ENCODE measurements at places on chromosomes 6 and 20.

- DNase-seq: no peak
These were observed 23.0 kb downstream of the RIPOR3 start for GRCh38 chr20:50668326-50668725.

GRCh38 chr20:35145141-35145564, 2.0 kb downstream of the EDEM2 start:
- DNase-seq: no peak

GRCh38 chr20:31801508-31801907, 17.6 kb upstream of the MYLK2 start:
- DNase-seq: no peak

DNA sequence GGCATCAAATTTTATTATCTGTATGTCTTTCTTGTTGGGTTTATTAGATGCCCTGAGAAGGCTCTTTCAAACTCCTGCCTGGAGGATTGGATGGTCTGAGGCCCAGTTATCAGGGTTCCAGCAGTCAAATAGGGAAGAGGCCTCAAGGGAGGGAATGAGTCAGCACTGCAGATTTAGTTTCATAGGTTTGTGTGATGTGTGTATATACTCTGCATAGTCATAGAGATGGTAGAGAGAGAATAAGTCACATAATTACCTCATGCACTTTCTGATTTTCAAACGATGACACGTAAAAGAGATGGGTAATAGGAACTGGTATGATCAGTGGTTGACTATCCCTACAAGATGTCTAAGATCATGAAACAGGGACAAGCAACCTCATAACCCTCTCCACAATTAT, 82.1 kb downstream of the ADAT2 start:
- no peak for DNase-seq

GRCh38 chr6:20403766-20404640, 2.3 kb downstream of the E2F3 start:
- no peak for DNase-seq

- DNase-seq: no peak
These were observed 24.6 kb downstream of the TBX18 start for GRCh38 chr6:84739866-84740208.

- DNase-seq: no peak
These were observed 25.7 kb downstream of the HIVEP1 start for GRCh38 chr6:12037798-12038197.

DNA sequence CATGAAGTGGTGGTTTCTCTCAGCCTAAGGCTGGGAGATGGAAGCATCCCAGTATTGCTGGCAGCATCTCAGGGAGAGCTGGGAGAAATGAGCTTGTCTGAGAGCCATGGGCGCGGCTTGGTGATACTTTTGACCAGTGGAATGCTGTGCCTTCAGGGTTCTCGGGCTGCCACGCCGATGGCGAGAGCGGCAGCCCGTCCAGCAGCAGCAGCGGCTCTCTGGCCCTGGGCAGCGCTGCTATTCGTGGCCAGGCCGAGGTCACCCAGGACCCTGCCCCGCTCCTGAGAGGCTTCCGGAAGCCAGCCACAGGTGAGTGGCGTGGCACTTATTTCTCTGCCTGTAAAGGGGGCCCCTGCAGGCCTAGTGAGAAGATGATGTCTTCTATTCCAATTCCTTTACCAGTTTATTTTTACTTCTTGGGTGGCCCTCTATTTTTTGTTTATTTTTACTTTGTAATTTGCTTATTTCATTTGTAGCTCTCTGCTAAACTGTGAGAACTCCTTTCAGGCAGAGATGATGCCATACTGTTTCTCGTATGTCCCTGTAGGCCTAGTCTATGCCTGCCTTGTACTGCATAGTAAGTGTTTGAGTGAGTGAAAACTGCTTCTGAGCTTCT, 71.7 kb downstream of the ASXL1 start:
- no peak for DNase-seq

DNA sequence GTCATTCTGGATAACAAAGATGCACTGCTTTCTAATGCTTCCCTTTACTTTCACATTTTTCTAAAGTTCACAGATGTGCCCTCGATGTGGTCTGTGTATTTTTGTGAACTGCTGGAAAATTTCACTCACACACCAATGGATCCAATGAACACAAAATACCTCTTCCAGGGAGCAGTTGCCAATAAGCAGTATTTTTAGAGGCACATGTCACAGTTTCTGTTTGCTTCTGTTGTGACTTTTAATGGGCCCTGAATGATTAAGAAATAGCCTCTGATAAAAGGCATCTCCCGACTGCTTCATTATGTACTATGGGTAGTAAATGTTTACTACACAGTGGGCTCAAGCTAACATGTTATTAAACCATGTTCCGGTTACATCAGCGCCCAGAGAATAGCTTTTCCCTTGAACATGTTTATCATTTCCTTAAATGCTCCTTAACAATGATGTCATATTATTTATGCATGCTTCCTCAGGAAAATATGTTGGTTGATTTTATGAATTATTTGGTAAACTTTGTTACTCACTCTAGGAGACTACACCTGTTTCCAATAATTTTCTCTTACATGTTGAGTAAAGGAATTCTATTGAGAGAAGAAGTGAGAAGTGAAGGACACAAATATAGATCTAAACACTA, 188.0 kb downstream of the KCNQ5 start:
- no peak for DNase-seq

DNA sequence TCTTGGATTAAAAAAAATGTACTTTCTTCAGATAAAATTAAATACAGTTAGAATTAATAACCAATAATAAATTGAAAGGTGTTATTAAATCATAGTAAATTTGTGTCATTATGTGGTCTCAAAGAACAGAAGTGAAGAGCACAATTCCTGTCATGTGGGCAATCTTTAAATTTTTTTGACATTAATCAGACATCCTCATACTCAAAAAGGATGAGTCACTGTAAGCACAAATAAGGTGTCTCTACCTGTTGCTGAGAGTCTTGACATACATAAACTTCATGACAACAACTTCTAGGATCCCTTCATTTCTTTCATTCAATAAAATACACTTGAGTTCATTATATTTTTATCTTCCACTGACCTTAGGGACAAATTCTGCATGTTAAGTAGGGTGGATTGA, 76.1 kb downstream of the SLC22A3 start:
- DNase-seq: no peak

DNA sequence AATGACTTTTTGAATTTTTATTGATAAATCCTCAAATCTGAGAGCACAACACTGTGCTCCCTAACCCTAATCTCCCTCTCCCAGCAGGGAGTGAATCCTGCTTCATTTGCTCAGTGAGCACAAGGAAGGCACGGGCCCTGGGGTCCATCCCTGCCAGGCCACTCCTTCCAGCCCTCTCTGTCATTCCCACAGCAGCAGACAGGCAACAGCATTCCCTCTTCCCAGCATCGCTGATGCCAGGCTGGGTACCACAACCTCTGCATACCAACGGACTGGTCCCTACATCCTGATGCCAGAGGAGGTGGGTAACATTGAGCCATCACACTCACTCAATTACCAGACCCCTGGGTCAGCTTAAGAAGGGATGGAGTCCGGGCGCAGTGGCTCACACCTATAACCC, 34.2 kb downstream of the MRPL14 start:
- DNase-seq: peak; percentile 7

GRCh38 chr6:143290206-143290605, 160.3 kb downstream of the ADAT2 start:
- DNase-seq: no peak

DNA sequence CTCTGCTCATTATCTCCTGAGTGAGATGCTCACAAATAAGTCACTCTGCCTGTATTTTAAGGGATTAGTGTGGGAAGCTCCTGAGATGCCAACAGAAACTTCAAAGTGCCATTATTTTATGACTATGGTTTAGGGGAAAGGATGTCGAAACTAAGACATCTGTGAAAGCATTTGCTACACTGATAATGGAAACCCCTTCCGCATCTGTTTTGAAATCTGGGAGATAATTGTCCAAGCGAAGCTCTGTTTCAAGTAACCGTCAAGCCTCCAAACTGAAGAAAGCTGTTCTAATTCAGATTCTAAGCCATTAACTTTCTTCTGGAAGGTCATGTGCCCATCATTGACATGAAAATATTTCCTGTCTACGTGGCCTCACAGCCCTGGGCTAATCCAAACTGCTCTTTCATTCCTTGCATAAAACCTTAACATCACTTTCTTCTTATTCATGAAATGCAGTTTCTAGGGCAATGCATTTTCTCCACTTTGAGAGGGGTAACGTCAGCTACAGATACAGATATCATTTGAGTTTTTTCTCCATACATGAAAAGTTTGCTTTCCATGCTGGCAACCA, 932.0 kb downstream of the C6orf118 start:
- DNase-seq: no peak

GRCh38 chr6:110400208-110400607, 15.2 kb downstream of the DDO start:
- no peak for DNase-seq

DNA sequence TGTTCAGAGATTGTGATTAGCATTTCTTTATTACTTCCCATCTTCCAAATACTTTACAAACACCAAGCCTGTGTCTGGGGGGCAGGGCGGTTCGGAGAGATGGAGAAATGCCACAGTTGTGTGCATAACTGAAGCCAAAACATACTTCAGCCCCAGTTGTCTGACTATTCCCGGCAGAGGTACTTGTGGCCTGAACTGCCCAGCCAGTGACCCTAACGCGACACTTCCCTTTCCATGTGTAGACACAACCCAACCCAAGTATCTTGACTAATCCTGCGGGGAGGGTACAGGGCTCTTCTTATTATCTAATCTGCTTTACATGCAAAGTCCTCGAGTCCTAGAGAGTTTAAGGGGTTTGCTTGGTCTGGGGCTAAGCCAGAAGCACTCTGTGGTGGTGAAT, 46.2 kb downstream of the ISM1 start:
- DNase-seq: no peak

GRCh38 chr6:5950361-5950785, 56.4 kb downstream of the NRN1 start:
- DNase-seq: no peak

DNA sequence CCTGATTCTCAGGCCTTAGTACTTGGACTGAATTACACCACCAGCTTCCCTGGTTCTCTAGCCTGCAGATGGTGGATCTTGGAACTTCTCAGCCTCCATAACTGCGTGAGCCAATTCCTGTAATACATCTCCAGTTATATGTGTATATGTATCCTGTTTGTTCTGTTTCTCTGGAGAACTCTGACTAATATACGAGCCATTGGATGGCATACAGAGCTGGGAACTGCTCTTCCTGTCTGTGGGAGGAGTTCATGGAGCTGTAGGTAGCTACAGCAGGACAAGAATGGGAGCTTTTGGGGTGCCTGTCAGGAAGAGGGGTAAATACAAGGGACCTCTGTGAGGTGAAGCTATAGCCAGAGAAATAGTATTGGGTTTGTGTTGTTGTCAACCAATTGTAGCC, 41.2 kb downstream of the TMEM14A start:
- DNase-seq: no peak

Data from left cardiac atrium (tissue), 4 donors.